ENCODE measurements at places on chromosomes 3 and 15. TPM values are rescaled to one million over a fixed set of nuclear protein-coding genes. Genes with fewer than 3 reads are reported as not detected.
A peak's percentile ranks its signal among the peaks of the same experiment; 100 is the strongest.

DNA sequence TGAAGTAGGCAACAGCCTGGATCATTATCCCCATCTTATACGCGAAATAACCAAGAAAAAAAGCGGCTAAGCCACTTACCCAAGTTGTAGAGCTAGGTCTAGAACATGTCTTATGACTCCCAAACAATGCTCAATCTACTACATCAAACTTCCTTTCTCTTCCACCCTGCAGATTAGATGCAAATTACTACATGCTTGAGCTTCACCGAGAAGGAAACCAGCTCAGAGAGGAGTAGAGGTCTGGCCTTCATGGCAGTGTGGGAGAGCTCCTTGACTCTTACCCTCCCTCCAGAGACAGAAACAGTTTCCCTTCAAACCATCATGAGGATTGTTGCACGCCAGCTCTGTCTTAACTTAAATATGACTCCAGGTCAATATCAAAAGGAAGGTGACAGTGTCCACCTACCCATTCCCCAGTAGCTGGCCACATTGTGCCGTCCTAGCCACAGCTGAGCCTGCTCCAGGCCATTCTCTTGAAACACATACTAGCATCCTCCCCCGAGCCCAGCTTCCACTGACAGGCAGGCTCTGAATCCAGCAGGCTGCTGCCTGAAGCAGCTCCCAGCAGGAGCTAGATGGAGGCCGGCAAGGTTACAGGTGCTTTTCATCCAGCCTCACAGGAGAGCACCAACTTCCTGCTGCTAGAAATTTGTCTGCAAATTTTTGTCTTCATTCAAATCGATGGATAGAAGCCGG, 56.8 kb downstream of the CPN2 start:
- peaks cover 20% of the 10 kb centered on the region for H3K4me1 ChIP-seq
- H3K36me3 ChIP-seq: no peaks in the 10 kb centered on the region
- no peak overlapping the region for H3K4me3 ChIP-seq
- H3K27ac ChIP-seq: no peak overlapping the region
- DNase-seq: no peak

GRCh38 chr3:177300842-177301241, 103.6 kb upstream of the TBL1XR1 start:
- H3K27ac ChIP-seq: no peak overlapping the region
- no peaks in the 10 kb centered on the region for H3K27me3 ChIP-seq
- H3K36me3 ChIP-seq: no peaks in the 10 kb centered on the region
- no peak for DNase-seq
- no peaks in the 10 kb centered on the region for H3K4me1 ChIP-seq

DNA sequence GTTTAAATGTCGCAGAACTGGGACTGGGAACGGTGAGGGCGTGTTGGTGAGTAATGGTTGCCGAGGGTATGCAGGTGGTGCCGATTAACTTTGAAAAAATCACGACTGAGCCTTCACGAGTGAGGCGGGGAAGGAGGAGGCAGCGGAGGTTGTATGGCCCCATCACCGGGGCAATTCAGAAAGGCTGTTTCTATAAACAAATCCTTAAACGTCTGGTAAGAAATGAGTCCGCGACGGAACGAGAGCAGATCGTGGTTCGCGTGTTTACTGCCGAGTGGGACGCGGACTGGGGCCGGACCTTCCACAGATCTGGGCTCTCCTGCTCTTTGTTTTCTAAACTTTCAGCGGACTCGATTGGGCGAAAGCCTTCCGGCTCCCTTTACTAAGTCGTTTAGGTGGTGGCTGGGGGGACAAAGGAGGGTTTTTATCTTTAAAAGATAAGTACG, 2.7 kb downstream of the IGF1R start:
- peak overlapping the region; percentile 73 for H3K4me3 ChIP-seq
- peaks cover 15% of the 10 kb centered on the region for H3K4me1 ChIP-seq
- H3K27ac ChIP-seq: peak overlapping the region; percentile 42
- no peak for DNase-seq
- H3K27me3 ChIP-seq: peaks cover 16% of the 10 kb centered on the region

GRCh38 chr15:49978121-49978520, 140.9 kb downstream of the ATP8B4 start:
- no peaks in the 10 kb centered on the region for H3K36me3 ChIP-seq
- H3K4me3 ChIP-seq: no peak overlapping the region
- no peak overlapping the region for H3K27ac ChIP-seq
- DNase-seq: no peak
- H3K4me1 ChIP-seq: no peaks in the 10 kb centered on the region

DNA sequence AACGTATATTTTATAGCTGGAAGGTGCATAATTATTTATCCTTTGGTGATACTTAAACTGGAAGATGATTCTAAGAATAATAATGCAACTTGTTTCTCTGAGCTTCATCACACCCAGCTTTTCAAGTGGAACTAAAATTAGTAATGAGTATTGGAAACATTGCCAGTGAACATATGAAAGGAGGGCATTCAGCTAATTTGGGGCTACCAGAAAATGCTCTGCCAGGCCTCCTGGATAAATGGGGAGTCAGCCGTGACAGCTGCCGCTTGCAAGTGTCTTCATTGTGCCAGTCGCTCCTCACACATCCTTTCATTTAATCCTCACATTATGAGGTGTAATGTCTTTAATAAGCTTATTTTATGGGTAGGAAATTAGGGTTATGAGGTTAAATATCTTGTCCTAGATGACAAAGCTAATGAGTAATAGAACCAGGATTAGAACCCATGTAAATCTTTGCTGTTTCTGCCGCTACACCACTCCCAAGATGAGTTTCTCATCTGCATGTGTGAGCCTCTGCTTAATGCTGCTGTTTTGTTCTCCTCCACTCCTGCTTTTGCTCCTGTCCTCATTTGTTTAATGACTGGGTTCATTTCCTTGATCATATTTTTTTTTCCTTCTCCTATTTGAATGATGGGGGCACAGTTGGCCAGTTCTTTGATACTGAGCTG, 155.7 kb downstream of the PLCL2 start:
- H3K36me3 ChIP-seq: no peaks in the 10 kb centered on the region
- peak; percentile 71 for DNase-seq
- no peak overlapping the region for H3K4me3 ChIP-seq
- H3K27me3 ChIP-seq: no peaks in the 10 kb centered on the region
- H3K27ac ChIP-seq: no peak overlapping the region

GRCh38 chr15:77384589-77385359, 35.1 kb downstream of the PEAK1 start:
- no peak overlapping the region for H3K4me3 ChIP-seq
- DNase-seq: no peak
- no peaks in the 10 kb centered on the region for H3K36me3 ChIP-seq
- no peaks in the 10 kb centered on the region for H3K27me3 ChIP-seq
- H3K4me1 ChIP-seq: no peaks in the 10 kb centered on the region

- no peaks in the 10 kb centered on the region for H3K36me3 ChIP-seq
- H3K4me3 ChIP-seq: no peak overlapping the region
- H3K4me1 ChIP-seq: no peaks in the 10 kb centered on the region
- no peak overlapping the region for H3K27ac ChIP-seq
- no peak for DNase-seq
Observed at GRCh38 chr3:85604641-85605040, 645.9 kb downstream of the CADM2 start.

GRCh38 chr3:174102866-174103265, 705.3 kb downstream of the NLGN1 start:
- no peaks in the 10 kb centered on the region for H3K36me3 ChIP-seq
- H3K4me1 ChIP-seq: no peaks in the 10 kb centered on the region
- H3K27ac ChIP-seq: no peak overlapping the region
- no peak overlapping the region for H3K4me3 ChIP-seq

DNA sequence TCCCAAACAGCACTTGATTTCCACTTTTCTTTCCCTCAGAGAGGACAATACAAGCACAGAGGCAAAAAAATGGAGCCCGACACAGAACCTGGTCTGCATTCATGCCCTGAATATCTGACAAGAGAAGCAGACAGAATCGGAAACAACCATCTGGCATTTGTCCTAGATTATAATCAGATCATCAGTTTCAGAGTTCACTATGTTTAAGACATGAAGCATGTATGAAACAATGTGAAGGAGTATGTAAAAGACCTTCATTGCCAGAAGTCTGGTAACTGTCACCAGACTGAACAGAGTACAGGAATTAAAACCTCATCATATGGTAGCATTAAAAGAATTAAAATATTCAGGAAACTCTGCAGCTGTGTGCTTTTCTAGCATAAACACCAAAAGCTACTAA, 65.0 kb downstream of the SETD2 start:
- no peaks in the 10 kb centered on the region for H3K4me1 ChIP-seq
- peaks cover 21% of the 10 kb centered on the region for H3K36me3 ChIP-seq
- no peak overlapping the region for H3K27ac ChIP-seq
- H3K27me3 ChIP-seq: no peaks in the 10 kb centered on the region

DNA sequence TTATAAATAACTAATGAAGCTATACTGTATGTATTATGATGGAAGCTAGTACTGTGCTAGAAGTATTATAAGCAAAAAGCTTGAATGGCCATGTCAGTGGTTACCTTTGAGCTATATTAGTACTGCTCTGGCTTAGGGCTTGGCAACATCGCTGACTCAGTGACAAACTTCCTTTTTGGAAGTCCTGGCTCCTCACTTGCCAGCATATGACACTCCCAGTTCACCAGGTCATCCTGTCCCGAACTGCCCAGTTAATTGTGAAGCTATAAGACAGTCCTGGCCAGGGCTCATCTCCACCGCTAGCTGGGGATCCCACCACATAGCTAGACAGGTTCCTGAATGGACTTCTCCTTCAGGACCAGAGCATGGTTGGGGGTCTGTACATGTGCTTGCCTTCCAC, 31.9 kb downstream of the RAB8B start:
- no peaks in the 10 kb centered on the region for H3K27me3 ChIP-seq
- no peaks in the 10 kb centered on the region for H3K36me3 ChIP-seq
- DNase-seq: no peak
- H3K27ac ChIP-seq: no peak overlapping the region
- no peak overlapping the region for H3K4me3 ChIP-seq
- H3K4me1 ChIP-seq: no peaks in the 10 kb centered on the region

DNA sequence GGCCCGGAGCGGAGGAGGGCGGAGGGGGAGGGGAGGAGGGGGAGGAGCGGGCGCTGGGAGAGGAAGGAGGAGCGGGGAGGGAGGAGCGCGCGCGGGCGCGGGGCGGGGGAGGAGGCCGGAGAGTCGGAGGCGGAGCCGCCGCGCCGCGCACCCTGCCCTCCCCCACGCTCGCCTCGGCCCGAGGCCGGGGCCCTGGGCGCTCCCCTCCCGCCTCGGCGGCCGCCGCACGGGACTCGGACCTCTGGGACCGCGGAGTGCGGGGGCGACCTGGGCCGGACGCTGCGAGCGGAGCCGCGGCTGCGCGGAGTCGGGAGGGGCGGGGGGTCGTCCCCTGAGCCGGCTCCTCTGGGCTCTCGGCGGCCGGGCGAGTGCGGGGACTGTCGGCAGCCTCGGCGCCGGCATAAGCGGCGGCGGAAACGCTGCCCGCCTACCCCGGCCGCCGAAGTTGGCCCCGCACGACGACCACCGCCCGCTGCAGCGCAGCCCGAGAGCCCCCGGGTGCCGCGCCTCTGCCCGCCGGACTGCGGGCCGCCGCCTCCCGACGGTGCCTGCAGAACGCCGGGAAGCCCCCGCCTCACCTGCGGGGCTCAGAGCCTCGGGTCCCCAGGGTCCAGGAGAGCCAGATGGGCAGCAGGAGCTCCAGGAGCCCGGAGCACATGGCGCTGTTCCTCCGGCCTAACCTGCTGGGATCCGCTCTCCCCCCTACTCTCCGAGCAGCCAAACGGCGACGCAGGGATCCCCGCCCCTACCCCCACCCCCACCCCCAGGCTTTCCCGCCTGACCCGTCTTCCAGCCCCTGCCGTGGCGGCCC, 406 bp upstream of the GABRB3 start:
- H3K27ac ChIP-seq: no peak overlapping the region
- H3K4me3 ChIP-seq: no peak overlapping the region
- no peaks in the 10 kb centered on the region for H3K36me3 ChIP-seq
- H3K27me3 ChIP-seq: peaks cover 2% of the 10 kb centered on the region

- H3K4me3 ChIP-seq: no peak overlapping the region
- DNase-seq: no peak
- no peaks in the 10 kb centered on the region for H3K27me3 ChIP-seq
- peaks cover 7% of the 10 kb centered on the region for H3K36me3 ChIP-seq
- H3K27ac ChIP-seq: no peak overlapping the region
Observed at GRCh38 chr3:72791161-72791560, 57.1 kb downstream of the SHQ1 start.

- DNase-seq: no peak
- H3K4me1 ChIP-seq: peaks cover 7% of the 10 kb centered on the region
- no peak overlapping the region for H3K4me3 ChIP-seq
- H3K36me3 ChIP-seq: peaks cover 12% of the 10 kb centered on the region
Observed at GRCh38 chr3:124791142-124791541, 60.9 kb downstream of the UMPS start.

DNA sequence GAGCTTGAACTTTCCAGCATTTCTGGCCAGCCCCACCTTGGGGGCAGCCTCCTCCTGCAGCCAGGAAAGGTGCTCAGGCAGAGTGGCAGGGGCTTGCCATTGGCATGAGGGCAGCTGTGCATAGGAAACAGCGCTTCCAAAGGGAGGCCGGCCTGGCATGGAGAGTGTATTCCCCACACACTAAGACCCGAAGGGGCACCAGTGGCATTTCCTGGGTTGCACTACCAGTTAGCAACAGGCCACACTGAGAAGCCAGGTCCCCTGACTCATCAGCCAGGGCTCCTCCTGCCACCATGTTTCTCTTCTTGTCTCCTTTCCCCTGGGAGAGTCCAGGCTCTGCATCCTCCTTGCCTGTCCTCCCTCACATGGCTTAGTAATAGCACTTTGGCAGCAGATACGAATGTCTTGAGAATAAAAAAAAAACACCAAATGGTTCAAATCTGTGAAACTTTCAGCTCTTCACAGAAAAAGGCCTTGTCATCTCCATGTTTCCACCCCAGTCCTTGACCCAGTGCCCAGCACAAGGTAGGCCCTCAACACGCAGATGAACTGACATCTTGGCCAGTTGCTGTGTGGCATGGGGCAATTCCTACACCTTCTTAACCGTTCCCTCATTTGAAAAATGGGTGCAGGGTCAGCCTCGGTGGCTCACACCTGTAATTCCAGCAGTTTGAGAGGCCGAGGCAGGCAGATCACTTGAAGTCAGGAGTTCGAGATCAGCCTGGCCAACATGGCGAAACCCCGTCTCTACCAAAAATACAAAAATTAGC, 180.4 kb downstream of the SMAD6 start:
- no peak overlapping the region for H3K4me3 ChIP-seq
- peaks cover 28% of the 10 kb centered on the region for H3K4me1 ChIP-seq
- H3K27ac ChIP-seq: no peak overlapping the region
- no peak for DNase-seq

GRCh38 chr3:137770835-137771399, 6.8 kb downstream of the SOX14 start:
- H3K27me3 ChIP-seq: peaks cover 98% of the 10 kb centered on the region
- H3K4me1 ChIP-seq: peaks cover 44% of the 10 kb centered on the region
- no peak overlapping the region for H3K27ac ChIP-seq
- no peaks in the 10 kb centered on the region for H3K36me3 ChIP-seq
- H3K4me3 ChIP-seq: no peak overlapping the region

Gene REC114
- total RNA-seq: not detected

Gene ERICH6
- 0.40 TPM for total RNA-seq

Gene CAMKV
- 17.1 TPM for total RNA-seq

Gene BUB1B
- total RNA-seq: 26.5 TPM

Gene SERPINI2
- 5.7 TPM for total RNA-seq

Gene CCR9
- total RNA-seq: 2.0 TPM

Measured in spinal cord (tissue), 10 donors.